ENCODE measurements at places on chromosomes 7 and 10.

- DNase-seq, result no peak
These were observed 598 bp upstream of the AMZ1 start for GRCh38 chr7:2687338-2687869.

DNA sequence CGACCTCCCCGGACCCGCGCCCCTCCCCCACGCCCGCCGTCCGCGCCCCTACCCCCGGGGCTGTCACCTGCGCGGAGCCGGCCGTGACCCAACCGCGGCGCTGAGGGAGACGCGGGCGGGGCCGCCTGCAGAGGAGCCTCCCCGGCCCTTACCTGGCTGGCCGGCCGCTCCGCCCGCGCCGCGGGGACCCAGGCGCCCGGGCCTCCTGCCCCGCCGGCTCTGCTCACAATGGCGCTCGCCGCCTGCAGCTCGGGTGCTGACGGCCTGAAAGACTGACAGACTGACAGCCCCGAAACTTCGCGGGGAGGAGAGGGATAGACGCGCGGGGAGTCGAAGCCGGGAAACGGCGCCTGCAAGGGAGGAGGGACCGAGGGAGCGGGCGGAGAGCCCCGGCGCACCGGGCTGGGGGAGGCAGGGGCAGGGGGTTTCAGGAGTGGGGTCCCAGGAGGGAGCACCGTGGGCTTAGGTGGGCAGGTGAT, 393 bp downstream of the ZNF467 start:
- DNase-seq, result no peak

DNA sequence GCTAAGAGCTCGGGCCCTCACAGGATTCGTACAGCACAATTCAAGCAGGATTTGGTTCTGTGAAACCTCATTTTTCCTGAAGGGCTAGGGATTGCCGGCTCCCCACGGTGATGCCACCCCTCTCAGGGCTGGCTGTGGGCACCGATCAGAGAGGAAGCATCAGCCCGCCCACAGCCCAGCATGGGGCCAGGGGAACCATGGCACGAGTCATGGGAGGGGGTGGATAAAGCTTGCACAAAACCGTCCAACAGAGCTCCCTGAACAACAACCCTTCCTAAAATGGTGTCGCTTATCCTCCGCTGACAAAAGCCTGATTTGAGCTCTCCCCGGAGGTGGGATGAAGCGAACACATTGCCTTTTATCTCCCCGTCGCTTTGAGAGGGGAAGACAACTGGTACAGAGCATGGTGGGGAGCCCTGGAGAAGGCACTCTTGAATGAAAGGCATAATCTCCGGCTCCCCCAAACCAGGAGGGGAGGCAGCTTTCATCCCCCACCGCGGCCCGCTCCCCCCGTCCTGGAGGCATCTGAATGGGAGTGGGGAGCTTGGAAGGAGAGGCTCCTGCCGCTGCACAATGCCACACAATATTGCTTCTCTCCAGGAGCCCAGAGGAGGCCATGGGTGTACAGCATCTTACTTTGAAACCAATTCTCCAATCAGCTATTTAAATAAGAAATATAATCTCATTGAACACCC, 144.0 kb downstream of the RPS24 start:
- DNase-seq, result no peak

DNA sequence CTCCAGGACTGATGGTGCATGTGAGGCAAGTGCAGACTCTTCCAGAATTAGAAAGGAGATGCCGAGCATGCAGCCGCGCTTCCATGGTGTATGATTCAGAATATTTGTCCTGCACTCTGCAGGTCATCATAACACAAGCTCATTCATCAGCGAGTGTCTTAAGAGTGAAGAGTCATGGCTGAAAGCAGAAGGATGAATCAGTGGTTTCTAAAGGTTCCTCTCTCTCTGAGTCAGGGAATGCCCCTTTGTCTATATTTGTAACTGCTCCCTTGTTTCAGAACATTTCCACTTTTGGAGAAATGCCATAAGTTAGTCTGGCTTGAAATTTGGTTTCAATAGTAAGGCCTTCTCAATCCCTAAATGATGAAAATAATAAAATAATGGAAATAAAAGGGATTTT, 52.3 kb downstream of the HECW1 start:
- DNase-seq, result no peak

DNA sequence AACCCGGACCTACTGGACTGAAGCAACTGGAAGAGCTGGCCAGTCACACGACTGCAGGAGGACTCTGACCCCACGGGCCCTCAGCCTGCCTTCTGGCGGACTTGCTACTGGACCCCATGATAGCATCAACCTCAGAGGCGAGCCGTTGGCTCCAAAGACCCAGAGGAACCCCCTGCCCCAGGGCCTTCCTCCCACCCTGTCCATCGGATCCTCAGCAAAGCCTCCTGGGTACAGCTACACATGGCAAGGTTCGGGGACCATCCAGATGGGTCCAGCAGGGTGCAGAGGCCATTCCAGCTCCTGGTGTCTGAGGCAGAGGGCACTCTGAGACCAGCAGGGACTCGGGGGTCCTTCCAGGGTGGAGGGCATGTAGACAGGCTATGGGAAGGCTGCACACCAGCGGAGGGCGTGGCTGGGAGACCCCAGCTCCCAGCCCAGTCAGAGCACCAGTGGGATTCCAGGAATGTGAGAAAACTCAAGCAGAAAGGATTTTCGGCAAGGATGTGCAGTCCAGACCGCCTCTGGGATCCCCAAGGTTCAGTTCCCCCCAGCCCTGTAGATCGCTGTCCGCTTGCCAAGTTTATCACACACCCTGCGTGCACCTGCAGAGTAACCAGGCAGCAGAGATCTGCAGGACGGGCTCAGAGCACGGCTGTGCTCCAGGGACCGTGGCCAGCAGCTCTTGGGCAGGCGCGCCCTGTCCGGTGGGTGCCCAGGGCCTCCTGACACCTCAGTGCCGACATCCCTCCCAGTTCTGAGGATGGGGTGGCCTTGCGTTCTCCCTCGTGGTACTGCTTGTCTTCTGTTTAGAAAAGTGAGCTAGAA, 89.8 kb upstream of the PPP2R2D start:
- DNase-seq, result no peak

DNA sequence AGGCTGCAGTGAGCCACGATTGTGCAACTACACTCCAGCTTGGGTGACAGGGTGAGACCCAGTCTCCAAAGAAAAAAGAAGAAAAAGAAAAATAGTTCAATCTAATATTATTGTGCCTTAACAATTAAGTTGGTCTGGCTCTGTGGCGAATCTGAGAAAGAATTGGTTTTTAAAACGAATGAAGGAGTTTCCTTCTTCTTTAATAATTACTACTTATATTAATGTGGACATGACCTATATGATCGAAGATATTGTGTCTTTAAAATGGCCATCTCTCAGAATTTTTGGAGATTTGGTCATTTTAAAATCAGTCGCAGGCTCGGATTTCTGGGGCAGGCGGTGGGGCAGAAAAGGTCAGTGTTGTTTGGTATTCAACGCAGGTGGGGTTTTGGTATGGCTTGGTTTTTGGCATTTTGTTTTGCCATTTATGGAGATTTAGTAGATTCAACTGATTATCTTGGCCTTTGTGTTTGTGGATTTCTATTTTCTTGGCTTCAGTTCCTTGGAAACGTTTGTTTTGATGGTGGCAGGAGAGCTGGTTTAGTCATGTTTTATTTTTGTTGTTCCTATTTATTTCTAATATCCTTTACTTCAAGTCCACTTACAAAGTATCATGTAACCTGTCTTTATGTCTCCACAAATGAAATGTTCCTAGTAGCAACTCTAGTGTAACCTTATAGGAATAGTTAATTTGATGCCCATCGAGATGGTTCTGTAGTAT, 178.8 kb upstream of the MKLN1 start:
- DNase-seq, result no peak

- DNase-seq, result no peak
These were observed 52.3 kb upstream of the WAC start for GRCh38 chr10:28480628-28480965.

- no peak for DNase-seq
These were observed 9.8 kb downstream of the SAMD9 start for GRCh38 chr7:93108003-93108402.

GRCh38 chr10:102600816-102601215, 43.5 kb upstream of the TRIM8 start:
- no peak for DNase-seq

GRCh38 chr7:91047636-91048035, 216.6 kb upstream of the FZD1 start:
- DNase-seq, result no peak
